ENCODE measurements at places on chromosomes 6 and 20.

- DNase-seq = no peak
These were observed 217.6 kb upstream of the PDE10A start for GRCh38 chr6:165880686-165881085.

- DNase-seq = no peak
These were observed 144.0 kb downstream of the THBS2 start for GRCh38 chr6:169109411-169110220.

DNA sequence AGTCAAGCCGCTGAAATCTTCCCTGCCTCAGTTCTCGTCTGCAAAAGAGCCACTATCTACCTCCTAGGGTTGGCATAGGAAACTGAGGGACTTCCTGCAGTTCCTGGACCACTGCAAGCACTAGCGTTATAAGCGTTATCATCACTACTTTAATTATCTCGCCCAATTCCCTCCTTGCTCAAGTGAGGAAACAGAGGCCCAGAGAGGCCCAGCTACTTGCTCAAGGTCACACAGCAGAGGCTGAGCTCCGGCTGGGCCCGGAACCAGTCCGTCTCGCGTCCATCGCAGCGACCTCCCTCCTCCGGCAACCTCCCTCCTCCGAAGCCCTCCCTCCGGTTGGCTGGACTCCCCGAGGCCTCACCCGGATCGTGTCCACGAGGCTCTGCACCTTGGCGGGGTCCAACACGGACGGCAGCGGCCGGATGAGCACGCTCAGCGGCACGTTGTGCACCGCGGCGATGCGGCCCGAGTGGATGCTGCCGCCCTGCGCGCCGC, 338 bp downstream of the SRXN1 start:
- DNase-seq = no peak

DNA sequence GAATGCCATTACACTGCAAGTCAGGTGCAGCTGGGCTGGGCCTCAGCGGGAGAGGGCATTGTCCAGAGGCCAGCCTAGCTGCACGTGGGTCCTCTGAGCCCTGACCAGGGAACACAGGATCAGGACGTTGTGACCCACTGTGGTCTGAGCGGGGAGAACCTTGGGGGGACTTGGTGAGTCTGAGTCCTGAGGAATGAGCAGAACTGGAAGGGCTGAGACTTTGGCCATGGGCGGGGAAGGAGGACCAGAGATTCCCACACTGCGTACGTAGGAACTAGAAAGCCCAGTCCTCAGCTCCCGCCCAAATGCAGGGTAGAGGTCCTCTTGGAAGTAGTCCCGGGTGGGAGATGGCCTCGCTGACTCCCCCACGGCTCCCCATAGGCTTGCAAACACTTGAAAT, 42.5 kb downstream of the GABRR2 start:
- DNase-seq = no peak

DNA sequence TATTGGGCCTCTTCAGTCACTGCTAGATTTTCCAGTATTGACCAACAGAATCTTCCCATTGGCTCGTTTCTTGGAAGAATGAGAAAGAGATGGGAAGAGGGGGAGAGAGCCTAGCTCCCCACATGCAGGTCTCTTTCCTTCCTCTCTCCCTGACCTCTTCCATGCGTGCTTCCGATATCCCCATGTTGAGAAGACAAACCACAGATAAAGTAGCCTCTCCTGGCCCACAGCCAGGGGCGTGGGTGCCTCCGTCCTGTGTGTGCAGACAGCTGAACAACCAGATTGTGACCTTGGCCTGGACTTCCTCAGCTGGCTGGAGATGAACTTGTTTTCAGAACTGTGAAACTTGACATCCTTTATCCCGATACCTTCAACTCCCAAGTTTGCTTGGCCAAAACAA, 71.0 kb downstream of the EDN3 start:
- DNase-seq = no peak

DNA sequence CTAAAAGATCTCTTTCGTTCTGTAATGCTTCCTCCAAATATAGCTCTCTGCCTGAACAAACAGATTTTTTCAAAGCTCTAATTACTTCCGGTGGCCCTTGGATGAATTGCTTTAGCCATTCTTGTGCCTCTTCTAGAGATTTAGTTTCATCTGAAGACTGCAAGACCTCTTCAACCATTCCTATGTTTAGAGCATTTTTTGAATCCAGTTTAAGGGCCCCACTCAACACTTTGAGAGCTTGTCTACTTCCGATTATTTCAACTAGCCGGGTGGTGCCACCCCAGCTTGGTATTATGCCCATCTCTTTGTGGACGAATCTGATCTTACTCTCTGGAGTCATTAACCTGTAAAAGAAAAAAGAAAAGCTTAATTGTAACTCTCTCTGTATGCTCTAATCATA, 23.3 kb downstream of the RNF146 start:
- DNase-seq = no peak

DNA sequence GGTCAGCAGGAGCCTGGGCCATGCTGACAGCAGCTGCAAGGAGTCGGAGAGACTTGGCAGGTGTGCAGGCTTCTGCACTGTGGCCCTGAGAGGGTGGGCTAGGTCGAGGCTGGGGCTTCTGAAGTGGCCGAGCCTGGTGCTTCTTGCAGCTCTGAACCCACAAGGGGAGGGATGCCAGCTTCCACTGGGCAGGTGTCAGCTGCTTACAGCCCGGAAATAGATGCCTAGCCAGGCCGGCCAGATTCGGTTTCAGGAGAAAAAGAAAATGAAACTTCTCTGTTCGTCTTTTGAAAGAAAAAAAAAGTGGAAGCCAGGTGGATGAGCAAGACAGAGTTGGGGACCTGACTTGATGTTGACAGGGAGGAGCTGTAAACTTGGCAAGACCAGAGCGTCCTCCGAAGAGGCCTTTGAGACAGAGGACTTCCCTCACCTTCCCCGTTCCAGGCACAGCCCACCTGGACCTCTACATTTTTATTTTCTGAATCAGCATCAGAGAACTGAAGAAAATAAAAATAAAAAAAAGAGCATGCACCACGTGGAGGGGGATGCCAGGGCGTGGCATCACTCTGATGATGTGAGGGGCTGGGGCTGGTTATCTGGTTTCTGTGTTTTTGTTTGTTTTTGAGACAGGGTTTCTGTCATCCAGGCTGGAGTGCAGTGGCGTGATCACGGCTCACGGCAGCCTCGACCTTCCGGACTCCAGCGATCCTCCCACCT, at the start of gene ZBP1:
TSS of gene ZBP1 (minus strand) at position 153 of the 717 bp plus-strand sequence. CDS start at position 22, 131 bp downstream.
- peak; percentile 52 for DNase-seq

DNA sequence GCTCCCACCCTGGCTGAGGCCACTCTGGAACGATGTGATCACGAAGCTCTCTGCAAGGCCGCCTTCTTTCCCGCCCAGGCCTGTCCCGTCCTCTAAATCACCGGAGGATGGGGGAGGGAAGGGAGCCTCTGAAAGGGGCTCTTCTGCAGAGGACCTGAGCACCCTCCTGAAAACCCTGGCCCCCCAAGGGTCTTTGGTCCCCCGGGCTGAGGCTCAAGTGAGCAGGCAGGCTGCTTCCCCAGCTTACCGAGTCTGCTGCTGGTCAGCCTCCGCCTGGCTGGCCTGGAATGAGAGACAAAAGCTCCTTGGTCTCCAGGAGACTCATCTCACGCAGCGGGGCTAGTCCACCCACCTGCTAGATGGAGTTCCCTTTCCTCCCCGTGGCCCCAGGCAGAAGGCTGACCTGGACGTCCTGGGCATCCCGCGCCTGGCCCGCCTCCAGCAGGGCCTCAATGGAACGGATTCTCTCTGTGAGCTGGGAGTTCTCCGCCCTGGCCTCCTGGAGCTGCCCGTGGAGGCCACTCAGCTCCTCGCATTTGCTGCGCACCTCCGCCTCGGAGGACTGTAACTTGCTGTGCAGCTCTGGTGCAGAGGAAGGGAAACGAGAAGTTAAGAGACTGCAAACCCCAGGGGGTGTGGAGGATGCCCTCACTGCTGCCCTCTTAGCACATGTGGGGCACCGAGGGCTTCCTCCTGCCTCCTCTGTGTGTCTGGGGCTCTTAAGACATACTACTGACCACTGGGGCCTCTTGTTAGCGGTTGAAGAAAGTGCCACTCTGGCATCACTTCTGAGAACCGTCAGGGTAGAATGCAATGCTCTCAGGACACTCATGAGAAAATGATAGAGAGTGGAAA, 54.7 kb downstream of the RRBP1 start:
- DNase-seq = no peak

- DNase-seq = no peak
These were observed 151.9 kb upstream of the CARMIL1 start for GRCh38 chr6:25127076-25127837.

DNA sequence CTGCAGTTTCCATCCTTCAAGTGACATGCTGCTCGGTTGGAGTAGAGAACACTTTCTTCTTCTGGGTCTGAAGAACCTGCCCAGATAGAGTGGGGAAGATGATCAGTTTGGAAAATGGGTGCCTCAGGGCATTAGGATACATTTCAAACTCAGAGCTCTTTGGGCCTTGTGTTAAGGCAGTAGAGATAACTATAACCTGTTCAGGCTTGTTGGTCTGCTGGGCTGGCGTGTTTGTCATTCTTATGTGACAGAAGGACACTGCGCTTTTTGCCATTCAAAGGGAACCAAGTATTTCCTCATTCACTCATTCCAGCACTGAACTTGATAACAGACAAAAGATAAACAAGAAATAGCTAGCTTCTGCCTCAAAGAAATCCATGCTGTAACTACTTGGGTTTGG, 3.8 kb downstream of the TOMM34 start:
- no peak for DNase-seq

DNA sequence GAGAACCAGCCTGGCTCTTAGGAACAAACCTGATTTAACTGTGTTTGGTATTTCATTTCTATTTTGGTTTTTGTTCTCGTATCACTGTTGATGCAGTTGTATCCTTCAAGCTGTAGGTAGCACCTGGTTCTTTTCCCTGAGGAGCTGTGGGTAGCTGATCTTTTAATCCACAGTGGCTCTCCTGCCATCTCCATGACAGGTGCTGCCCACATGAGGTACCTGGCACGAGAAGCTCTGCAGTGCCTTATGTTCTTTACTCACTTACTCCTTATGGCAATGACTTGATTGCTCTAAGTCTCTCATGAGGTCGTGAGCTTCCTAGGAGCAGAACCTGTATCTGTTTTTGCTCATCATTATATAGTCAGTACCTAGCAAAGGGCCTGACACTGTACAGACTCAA, 74.3 kb upstream of the EMILIN3 start:
- no peak for DNase-seq

DNA sequence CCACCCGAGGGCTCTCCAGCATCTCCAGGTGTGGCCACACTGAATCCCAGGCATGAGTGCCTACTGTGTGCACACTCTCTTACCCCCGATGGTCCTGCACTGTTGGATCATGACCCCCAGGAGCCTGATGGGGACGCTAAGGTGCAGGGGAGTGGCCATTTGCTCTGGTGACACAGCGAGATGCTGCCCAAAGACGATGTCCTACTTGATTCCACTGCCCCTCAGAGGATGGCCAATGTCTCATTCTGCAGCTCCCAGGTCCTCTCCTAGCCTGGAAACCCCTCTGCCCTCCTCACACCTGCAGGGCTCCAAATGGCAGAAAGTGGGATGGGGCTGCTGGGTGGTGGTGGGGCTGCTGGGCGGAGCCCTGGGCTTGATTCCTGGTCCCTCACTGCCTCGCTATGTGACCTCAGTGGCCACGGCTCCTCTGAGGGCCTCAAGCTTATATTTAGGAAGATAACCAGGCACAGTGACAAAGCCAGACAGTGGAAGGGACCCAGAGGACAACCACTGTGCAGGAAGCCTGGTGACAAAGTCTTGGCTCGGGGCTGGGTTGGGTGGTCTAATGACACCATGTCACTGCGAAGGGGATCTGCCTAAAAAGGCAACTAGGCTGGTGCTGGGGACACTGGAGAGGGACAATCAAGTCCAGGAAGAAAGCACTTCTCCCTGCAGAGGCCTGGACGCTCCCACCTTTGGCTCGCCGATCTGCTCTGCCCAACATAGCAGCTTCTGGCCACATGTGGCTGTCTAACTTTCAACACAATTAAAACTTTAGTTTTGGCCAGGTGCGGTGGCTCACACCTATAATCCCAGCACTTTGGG, 28.4 kb downstream of the TGM2 start:
- DNase-seq = no peak

GRCh38 chr6:139982652-139983295, 608.3 kb upstream of the CITED2 start:
- DNase-seq = no peak

DNA sequence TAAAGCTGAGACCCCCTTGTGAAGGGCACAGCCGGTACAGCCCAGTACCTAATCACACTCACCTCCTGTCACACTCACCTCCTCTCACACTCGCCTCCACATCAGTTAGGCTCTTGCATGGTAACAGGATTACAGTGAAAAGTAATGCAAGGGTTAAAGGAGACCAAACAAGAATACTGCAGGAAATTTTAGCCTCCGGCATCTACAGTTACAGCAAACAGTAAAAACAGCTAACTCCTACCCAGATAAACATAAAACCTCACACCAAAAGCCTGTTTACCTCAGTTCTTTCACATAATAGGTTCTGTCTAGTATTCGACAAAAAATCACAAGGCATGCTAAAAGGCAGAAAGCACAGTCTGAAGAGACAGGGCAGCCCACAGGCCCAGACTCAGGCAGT, 55.6 kb downstream of the FARS2 start:
- no peak for DNase-seq

DNA sequence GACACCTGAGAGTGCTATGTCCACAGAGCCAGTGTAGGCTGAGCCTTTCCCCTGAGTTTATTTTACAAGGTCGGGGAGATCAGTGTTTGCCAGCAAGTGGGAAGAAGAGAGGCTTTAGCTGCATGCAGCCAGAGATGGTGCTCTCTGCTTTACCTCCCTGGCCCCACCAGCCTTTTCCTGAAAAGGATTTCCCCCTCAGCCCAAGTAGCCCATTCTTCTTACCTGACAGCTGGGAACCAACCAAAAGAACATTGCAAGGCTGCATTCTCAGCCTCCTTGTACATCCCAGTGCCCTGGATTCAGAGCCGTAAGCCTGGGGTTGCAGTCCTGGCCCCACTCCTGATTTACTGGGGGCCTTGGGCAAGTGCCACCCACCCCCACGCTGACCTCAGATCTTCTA, 16.9 kb downstream of the SNPH start:
- DNase-seq = no peak

DNA sequence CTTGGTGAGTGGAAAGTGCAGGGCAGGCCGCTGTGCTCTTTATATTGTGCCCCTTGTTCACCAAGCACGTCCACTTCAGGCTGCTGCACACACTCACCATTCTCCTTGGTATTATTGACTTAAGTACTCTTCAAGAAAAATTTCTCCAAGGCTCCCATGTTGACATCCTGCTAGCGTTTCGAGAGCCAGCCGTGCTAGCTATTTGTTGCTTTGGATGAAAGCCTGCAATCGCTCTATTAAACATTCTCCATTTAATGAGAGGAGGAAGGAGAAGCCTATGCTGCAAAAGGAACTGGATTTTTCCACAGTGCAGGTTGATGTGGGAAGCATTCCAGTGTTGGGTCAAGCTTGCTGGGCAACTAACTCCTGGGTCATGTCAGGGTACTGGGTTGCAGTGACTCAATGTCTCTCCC, 113.5 kb downstream of the CD83 start:
- no peak for DNase-seq

- no peak for DNase-seq
These were observed 83.4 kb upstream of the FRMD1 start for GRCh38 chr6:168162366-168162765.

All from stimulated activated naive CD4-positive, alpha-beta T cell (primary cell).